ENCODE measurements at places on chromosomes 5 and 9.

- ATAC-seq, result no peak
Observed at GRCh38 chr5:160772854-160773253, 79.2 kb downstream of the ATP10B start.

GRCh38 chr9:1538301-1538700, 476.8 kb upstream of the SMARCA2 start:
- no peak for ATAC-seq

GRCh38 chr5:141149812-141150211, at the start of gene PCDHB6:
Gene PCDHB6 (plus strand): TSS chr5:141150057. CDS start chr5:141150258, 201 bp downstream.
- no peak for ATAC-seq

- no peak for ATAC-seq
Observed at GRCh38 chr5:140827704-140828361, at the start of gene PCDHA6. Gene PCDHA6 (plus strand): TSS chr5:140827960. CDS start chr5:140828092, 132 bp downstream.

DNA sequence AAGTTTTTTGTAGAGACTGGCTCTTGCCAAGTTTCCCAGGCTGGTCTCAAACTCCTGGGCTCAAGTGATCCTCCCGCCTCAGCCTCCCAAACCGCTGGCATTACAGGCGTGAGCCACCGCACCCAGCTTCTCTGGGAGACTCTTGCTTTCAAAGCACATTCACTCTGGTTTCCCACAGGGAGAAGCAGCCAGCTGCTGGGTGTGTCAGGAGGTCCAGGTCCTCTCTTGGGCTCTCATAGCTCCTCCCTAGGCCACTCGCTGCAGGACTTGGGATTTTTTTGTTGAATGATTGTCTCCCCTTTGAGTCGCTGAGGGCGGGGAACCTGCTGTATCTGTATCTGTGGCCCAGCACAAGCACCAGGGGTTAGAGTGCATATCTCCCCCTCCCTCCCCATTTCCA, 68.4 kb upstream of the RAPGEF1 start:
- ATAC-seq, result no peak

GRCh38 chr9:75200892-75201470, 112.7 kb downstream of the OSTF1 start:
- ATAC-seq, result no peak

GRCh38 chr5:137822158-137822764, 45.4 kb upstream of the MYOT start:
- ATAC-seq, result no peak

DNA sequence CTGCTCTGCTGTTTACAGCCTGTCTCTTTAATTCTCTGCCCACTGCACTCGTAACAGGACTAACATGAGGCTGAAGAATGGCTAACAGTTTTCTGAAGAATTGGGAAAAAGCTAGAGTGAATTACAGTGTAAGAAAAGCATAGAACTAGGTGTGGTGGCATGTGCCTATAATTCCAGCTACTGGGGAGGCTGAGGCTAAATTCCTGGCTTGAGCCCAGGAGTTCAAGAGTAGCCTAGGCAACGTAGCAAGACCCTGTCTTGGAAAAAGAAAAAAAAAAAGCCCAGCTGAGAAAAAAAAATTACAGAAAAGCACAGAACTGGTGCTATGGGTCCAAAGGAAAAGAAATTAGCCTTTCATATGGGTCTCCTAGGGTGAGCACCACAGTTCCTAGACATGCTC, 13.9 kb upstream of the UHRF2 start:
- ATAC-seq, result no peak

DNA sequence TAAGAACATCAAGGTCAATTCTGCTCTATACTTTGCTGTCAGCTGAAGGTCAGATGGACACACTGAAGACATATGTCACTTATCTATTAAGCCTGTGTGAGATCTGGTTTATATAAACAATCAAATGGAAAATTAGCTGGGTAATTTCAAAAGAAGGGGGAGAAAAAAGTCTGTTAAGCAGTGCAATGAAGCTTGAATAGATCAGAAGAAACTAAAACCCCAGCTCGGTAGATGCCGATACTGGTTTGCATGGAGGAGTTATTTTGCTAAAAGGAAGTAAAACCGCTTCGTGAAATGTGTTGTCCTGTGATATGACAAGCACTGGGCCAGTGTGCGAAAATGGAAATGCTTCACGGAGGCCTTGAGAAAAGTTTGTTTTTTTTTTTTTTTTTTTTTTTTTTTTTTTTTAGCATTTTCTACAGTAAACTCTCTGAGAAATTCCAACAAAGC, 148.8 kb downstream of the MEF2C start:
- no peak for ATAC-seq

GRCh38 chr9:77569335-77569734, 78.8 kb downstream of the GNA14 start:
- ATAC-seq, result no peak

GRCh38 chr9:109914280-109915027, 134.5 kb downstream of the PALM2AKAP2 start:
- no peak for ATAC-seq

GRCh38 chr9:84007662-84008061, 27.1 kb downstream of the RMI1 start:
- ATAC-seq, result no peak

DNA sequence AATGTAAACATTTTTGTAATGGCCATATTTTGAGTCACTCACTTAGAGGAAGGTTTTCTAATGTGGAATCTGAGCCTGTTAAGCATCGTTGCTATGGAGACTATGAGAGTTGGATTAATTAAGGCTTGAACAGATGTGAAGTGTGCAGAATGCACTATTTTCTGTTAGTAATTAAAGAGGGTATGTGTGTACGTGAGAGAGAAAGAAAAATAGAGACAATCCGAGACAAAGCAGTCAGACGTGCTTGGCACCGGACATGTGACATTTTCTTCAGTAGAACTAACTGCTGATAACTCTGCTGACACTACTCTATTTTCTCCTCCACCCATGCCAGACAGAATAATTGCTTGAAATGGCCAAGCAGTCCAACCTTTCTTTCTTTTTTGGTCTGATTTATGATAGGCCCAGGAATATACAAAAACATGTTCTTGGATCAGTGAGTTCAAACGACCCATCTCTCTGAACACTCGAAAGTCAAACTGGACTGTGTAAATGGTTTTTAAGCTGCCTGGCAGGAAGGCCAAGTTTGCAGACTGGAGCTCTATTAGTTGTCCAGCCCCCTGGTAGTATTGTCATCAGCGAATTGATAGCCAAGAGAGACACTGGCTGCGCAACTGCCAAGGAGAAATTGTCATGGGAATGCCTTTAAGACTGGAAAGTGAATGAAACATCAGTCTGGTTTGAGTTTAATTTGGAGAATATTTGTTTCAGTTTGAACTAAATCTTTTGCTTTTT, 322.1 kb downstream of the ARHGEF28 start:
- no peak for ATAC-seq

- no peak for ATAC-seq
Observed at GRCh38 chr9:71884005-71884404, 27.0 kb downstream of the ABHD17B start.

DNA sequence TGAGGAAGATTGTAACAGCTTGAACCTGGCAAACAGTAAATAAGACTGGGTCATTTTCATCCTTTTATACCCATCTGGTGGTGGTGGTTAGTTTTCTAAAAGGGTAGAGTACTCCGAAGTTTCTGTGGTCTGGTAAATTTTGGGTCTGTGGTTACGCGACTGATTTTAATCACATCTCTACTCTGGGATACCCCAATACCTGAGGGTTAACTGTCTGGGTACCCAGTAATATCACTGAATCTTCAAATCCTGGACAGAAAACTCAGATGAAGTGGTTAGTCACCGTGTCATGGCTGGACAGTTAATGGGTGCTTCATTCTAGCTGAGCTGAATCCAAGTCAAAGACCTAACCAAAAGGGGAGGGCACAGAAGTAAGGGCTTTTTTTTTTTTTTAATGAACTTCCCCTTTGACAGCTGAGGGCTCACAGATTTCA, 474.2 kb downstream of the GADD45G start:
- no peak for ATAC-seq

GRCh38 chr5:147617191-147617606, 107.3 kb upstream of the DPYSL3 start:
- no peak for ATAC-seq

DNA sequence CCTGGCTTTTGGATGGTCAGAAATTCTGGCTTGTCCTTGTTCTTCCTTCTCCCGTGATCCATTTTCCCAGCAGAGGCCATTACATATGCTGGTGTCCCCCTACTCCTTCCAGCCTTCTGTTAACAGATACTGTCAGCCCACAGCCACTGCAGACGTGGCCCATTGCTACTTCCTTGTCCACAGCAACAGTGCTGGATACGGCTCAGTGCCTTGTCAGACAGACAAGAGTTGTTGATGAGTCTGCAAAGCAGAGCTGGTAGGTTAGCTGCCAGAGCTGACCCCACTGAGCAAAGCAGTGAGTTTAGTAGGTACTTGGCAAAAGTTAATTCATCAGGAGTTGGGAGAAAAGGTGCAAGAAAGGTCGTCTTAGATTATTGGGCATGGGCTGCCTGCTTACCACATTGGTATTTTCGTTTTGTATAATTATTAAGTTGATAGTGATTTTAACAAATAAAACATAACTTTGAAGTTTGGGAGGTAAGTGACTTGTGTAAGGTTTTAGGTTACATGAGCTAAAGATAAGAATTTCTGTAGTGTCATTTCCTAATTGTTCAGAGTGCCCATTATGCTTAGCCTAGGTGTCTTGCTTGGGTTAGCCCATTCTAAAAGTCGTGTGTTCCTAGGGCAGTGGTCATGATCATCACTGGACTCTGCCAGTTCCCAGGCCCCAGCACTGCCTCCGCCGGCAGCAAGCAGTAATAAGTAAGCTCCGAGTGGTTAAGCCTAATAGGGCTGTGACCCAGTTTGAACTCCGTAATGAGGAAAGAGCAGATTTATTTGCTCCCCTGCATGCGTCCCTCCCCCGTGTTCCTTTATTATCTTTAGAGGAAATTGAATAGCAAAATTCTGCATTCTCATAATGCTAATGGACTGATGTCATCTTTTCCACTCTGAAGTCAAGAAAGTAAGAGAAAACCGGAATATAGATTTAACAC, 292.0 kb downstream of the FANCC start:
- ATAC-seq, result peak; percentile 90

DNA sequence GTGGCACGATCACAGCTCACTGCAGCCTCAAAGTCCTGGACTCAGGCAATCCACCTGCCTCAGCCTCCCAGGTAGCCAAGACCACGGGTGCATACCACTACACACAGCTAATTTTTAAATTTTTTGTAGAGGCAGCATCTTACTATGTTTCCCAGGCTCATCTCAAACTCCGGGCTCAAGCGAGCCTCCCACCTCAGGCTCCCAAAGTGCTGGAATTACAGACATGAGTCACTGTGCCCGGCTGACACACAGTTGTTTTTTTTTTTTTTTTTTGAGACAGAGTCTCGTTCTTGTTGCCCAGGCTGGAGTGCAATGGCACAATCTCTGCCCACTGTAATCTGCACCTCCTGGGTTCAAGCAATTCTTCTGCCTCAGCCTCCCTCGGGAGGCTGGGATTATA, 70.1 kb upstream of the CNOT6 start:
- ATAC-seq, result no peak

DNA sequence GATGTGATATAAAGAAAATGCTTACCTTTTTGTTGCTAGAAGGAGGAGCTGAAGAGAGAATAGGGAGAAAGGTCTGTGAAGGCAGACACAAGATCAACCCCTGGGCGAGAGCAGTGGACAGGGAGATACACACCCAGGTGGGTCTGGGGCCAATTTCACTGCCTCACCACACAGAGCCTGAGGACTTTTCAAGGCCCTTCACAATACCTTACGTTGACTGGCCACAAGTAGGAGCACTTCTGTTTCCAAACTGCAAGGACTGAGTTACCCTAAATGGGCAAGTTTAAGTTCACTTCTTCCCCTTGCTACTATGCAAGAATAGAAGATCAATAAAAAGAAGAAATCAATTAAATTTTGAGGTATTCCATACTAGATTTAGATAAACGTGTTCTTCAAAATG, 174.5 kb upstream of the SLC12A2 start:
- no peak for ATAC-seq

- ATAC-seq, result no peak
Observed at GRCh38 chr5:10489810-10490426, 48.2 kb downstream of the ROPN1L start.

GRCh38 chr9:97501972-97502221, 431 bp downstream of the TMOD1 start:
- ATAC-seq, result no peak

GRCh38 chr5:91332267-91333045, 50.7 kb downstream of the ARRDC3 start:
- ATAC-seq, result no peak

- peak; percentile 14 for ATAC-seq
Observed at GRCh38 chr9:76817489-76817888, 53.3 kb downstream of the PCA3 start.

GRCh38 chr9:8456344-8456743, 656.8 kb upstream of the DMAC1 start:
- ATAC-seq, result no peak

DNA sequence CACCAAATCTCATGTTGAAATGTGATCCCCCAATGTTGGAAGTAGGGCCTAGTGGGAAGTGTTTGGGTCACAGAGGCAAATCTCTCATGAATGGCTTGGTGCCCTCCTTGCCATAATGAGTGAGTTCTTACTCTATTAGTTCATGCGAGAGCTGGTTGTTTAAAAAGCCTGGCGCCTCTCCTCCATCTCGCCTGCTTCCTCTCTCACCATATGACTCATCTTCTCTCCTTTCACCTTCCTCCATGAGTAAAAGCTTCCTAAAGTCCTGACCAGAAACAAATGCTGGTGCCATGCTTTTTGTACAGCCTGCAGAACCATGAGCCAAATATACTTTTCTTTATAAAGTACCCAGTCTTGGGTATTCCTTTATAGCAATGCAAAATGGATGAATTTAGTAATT, 20.9 kb upstream of the ARHGAP26 start:
- ATAC-seq, result no peak

DNA sequence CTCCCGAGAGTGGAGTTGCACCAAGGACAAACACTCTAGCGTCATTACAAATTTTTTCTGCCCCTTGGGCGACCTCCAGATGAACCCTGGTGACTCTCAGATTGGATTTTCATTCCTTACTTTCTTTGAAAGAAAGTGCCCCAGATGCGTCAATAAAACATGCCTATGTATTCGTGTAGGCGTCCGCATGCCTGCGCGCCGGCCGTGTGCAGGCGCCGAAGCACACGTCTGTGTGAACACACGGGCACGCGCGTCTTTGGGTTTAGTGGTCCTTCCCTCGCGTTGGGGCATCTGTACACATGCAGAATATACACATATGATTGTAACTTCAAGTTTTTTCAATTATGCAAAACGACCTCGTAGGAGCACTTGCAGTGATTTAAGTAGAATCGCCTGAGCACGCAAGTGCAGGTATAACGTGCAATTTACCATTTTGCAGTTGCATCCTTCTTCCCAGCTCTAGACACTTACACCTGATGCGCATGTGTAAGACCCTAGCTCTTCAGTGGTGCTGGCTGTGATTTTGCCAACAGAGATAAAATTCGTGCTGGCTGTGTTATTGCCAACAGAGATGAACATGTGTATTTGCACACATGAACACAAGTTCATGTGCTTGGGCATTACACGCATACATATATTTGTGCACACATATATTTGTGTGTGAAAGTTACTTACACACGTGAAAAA, 1.9 kb upstream of the LHX2 start:
- no peak for ATAC-seq

DNA sequence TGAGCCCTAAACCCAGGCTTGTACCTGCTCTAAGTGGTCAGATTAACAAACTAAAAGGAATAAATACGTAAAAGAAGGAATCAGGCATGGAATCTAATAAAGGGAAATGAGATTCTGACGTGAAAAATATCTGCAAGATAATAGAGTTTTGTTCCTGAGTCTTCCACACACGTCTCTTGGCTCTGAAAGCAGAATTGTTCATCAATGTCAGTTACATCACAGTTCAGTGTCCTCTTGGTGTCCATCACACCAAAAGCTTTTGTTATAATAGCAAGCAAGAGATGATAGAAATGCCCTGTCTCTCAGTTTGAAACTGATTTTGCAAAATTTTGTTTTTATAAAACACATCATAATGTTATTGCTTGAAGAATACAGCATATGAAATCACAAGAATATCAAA, 34.7 kb upstream of the NMUR2 start:
- no peak for ATAC-seq

- no peak for ATAC-seq
Observed at GRCh38 chr9:115730396-115730795, 423.2 kb upstream of the PAPPA start.
